ENCODE measurements at places on chromosomes 6 and 20.
A peak's percentile ranks its signal among the peaks of the same experiment; 100 is the strongest.

- DNase-seq = no peak
Observed at GRCh38 chr6:112370946-112371345, 23.8 kb downstream of the RFPL4B start.

DNA sequence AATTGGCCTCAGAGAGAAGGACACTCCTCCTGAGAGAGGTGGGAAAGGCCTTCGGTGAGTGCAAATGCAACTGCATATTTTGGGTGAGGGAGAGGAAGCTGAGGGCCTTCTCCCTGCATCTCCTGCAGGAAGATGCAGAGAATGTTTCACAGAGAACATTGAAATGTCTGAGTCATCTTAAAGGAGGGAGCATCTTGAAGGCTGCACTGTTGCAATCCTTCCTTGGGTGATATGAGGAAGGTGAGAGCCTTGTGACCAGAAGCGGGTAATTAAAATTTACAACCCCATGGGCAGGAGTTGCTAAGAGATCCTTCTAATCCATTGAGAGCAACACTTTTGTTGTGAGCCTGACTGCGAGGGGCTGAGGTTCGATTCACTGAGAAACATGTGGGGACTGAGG, 375.7 kb upstream of the MARCKS start:
- no peak for DNase-seq

DNA sequence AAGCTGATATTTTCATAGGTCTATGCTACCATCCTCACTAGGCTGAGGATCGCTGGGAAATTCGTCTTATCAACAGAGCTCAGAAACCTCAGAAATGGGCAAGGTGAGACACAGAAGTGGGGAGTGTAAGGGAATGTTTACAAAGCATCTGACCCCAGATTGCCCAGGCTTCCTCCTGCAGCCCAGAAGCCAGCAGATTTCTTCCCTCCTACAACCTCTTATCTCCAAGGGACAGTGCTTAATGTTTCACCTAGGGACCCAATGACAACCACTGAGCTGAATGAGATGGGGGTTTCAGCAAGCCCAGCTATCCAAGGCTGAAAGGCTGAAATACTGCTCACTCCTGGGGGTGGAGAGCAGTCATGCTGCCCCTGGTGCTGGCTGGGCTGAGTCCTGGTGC, 52.4 kb upstream of the TBC1D7 start:
- DNase-seq = no peak

GRCh38 chr20:61692479-61692878, 373.2 kb downstream of the TAF4 start:
- no peak for DNase-seq

GRCh38 chr20:17617212-17617867, 47.5 kb downstream of the DSTN start:
- no peak for DNase-seq

DNA sequence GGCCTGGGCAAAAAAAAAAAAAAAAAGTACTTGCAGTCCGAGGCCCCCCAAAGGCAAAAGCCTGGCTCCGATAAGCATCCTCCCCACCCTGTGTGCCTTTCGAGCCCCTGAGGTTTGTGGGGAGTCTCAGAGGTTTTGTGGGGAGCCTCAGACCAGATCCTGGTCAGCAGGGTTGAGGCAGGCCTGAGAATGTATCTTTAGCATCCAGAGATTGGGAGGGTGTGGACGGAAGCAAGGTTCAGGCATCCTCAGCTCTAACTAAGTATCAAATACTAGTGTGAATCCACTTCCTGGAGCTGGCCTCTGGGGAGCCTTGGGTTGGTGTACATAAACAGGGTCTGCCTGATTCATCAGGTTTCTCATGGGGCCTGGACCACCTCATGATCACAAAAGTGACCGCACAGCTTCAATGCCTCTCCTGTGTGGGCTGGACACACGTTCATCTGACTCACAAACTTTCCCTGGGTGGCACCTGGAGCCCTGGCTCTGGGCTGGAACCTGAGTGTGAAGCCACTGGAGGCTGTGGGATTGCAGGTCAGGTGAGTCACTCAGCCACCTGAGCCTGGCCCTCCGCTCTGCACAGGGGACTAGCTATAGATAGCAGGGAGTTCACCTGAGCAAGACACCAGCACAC, 24.4 kb downstream of the PCMTD2 start:
- DNase-seq = no peak

DNA sequence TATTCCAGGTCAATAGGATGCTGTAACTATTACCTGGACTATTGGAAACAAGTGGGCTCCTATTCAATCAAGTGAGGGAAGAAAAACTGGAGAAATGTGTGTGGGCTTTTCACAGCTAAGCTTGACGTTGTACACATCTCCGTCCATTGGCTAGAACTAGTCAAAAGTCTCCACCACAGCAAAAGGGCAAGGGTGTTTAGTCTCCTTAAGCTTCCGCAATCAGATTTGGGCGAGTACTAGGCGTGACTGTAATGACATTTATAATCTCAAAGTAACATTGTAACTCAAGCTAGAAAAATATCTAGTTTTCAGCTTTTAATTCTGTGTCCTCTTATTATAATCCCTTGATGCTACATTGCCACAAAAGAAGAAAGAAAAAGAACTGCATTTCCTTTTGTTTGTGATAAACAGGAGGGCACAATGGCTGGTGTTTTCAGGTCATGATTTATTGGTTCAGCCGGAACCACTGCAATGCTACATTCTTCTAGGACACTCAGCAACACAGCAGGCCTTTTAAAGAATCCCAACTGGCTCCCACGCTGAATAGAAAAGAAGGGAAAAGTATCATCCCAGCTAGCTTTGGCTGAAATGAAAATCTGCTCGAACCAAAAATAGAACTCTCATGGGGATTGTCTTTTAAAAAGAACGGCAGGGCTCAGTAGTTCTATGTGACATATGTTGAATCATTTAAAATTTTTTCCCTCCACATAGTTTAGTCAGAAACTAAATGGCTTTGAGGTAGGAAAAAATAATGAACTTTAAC, 387.7 kb downstream of the BTBD3 start:
- peak; percentile 61 for DNase-seq

DNA sequence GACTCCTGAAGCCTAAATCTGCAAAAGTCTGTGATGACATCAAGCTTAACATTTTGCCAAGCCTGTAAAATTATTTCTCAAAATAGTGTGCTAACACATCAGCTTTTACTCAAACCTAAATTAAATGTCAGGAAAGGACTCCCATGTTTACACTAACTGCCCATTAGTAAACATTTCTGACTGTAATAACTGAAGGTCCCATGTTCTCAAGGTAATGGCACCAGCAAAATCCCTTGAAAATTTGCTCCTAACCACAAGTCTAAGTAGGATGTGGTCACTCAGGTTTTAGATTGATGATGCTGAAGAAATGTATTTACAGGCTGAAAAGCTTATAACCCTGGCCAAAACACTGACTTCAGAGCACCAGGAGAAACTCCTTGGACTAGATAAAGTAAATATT, 33.0 kb downstream of the BACH2 start:
- no peak for DNase-seq

- DNase-seq = no peak
Observed at GRCh38 chr6:112296122-112296521, 41.8 kb upstream of the LAMA4 start.

DNA sequence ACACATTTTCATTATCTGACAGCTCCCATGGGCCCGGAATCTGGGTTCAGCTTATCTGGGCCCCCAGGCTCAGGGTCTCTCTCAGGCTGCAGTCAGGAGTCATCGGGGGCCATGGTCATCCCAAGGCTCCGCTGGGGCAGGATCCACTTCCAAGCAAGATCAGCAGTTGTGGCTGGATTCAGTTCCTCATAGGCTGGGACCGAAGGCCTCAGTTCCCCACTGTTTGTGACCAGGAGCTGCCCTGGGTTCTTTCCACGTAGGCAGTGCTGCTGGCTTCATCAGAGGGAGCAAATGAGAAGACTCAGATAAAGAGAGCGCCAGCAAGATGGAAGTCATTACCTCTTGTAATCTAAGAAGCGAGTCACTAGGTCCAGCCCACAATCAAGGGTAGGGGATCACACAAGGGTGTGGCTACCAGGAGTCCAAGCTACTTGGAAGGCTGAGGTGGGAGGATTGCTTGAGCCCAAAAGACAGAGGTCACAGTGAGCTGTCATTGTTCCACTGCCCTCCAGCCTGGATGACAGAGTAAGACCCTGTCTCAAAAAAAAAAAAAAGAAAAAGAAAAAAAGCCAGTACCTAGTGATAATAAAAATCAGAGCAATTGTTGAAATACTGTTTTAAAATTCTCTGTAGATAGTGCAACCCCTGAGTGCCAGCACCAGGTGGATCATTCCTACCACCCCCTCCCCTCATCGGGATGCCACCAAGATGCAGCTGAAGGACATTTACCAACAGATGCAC, 162.7 kb downstream of the NFATC2 start:
- no peak for DNase-seq

DNA sequence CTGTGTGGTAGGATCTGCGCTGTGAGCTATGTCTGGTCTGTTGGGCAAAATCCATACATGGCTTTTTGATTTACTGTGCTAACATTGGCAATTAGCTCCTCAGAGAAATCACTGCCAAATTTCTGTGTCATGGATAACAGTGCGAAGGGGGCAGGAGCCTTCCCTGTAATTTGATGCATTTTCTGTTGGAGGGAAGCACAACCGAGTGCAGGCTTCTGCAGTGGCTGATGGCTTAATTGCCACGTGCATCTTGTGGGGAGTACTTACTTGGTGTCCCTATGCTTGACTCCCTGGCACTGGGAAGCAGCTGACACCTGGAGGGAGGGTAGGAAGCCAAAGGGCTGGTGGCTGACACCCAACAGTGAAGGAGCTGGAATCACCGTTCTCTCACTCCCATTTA, 99.3 kb upstream of the PROKR2 start:
- DNase-seq = no peak

DNA sequence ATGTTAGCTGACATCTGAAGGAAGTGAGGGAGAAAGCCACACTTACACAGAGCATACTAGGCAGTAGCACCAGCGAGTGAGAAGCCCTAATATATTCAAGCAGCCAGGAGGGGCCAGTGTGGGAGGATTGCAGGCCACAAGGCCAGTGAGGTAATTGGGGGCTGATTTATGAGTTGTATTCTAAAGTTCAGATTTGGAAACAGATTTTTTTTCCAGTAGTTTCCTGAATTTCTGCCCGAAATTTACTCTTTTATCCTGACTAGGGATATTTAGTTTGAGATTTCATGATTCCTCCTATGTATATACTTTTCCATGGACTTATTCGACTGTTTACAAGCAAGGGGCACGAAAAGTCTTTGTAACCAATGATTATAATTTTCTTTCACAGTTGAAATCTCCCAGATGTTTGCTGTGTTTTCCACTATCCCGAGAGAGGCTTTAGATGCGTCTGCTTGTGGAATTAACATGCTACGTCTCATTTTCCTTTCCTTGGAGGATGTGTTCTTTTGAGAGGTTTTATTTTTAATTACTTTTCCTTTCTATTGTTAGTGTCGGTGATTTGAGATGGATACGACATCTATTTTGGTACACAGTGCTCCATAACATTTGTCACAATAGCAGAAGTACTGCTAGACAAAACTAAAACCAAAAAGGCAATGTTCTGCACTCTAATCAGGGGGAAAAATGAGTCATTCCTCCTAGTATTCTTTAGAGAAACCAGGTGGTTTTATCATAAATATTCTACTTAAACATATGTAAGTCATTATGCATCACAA, 356.3 kb upstream of the HSF2 start:
- DNase-seq = peak; percentile 82

DNA sequence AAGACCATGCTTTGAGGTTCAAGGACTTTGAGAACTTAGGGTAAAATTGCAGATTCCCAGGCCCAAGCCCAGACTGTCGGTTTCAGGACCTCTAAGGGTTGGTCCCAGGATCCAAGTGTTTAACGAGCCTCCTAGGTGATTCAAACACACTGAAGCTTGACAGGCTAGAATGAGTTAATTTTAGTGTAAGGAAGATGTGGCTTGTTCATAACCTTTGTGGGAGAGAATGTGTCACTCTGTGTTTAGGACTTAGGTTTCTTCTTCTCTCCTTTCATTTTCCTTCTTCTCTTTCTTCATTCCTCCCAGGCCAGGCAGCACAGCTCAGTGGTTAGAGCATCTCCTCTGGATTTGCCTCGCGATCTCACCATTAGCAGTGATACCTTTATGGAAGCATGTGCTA, 104.8 kb upstream of the KCNG1 start:
- no peak for DNase-seq

- DNase-seq = no peak
Observed at GRCh38 chr6:157811476-157812173, 11.4 kb upstream of the SNX9 start.

DNA sequence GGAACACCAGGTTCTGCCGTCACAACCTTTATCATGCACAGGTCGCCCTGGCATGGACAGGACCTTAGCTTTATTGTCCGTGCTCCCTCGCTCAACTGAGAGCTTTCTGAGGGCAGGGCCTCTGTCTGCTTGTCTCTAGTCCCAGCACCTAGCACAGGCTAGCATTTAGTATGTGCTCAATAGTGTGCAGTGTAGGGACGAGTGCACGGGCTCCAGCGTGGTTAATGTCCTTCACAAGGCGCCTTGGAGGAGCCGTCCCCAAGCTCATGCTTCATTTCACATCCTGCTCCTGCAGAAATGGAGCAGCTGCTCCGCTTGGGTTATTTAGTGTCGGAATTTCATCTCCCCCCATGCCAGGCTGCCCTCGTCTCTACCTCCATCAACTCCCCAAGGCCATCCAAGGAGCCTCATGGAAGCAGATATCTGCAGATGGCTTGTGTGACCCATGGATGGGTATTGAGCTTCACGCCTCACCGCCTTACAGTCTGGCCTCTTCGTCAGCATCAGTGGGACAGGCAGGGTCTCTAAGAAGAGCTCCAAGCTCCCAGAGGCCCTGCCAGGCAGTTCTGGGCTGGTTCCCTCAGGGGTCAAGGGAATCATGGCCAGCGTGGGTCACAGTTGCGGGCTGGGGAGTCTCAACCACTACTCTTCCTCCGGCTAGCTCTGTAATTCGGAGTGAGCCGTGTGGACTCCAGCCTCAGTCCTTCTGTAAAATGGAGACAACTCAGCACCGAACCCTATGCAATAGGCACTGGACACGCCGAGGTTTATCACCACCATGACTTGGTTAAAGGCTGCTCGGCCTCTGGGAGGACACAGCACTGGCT, 60.8 kb upstream of the APCDD1L start:
- no peak for DNase-seq

DNA sequence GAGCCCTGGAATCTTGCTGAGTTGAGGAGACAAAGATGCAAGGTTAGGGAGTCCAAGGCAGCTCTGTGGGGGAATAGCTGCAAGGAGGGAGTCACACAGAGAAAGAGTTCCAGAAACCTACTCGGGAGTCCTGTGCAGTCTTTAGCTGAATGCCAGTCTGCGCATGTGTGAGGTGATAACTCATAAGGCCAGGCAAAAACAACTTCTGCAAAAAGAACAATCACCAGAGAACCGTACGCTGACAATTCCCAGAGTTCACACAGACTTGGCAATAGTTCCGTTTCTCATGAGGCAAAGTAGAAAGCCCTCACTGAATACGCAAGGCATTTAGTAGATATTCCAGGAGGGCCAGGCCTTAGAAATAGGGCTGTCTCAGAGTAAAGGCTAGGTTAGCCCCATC, 135.2 kb upstream of the TAB2 start:
- no peak for DNase-seq

DNA sequence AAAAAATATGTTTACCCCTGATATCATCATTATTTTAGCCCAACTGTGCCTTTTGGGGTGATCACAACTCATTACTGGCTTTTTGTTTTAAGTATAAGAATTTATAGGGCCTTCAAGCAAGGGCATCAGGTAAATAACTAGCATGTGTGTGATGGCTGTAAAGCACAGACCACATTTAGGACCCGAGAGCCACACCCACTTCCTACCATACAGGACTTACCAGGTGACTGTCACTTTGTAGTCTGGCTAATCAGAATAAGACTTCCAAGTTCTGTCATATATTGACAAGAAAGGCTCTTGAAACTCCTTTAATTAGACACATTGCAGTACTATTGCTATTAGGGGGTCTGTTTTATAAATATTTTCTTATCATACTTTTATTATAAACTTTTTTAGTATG, 31.1 kb downstream of the TMEM242 start:
- DNase-seq = no peak

All from muscle of arm (tissue), 14 donors.